ENCODE measurements at places on chromosomes 1 and 21.
A peak's percentile ranks its signal among the peaks of the same experiment; 100 is the strongest.

DNA sequence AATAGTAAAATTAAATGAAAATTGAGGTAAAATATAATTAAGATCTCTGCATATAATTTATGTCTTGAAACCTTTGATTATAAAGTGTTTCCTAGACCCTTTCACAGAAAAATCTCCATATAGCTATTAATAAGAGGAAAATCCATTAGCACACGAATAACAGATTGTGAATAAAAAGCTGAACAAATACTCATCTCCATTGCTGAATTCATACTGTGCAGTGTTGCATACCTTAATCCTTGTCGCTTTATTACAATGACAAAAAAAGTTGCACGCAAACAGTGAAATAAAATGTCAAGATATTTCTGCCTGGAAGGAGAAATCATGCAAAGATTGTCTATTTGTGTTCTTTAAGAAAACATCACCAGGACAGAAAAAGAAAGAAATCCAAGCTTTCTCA, 499.1 kb upstream of the TMPRSS15 start:
- no peak overlapping the region for H3K4me3 ChIP-seq
- DNase-seq, result no peak
- H3K27me3 ChIP-seq, result no peaks in the 10 kb centered on the region
- no peaks in the 10 kb centered on the region for H3K36me3 ChIP-seq

- no peaks in the 10 kb centered on the region for H3K36me3 ChIP-seq
- no peaks in the 10 kb centered on the region for H3K4me1 ChIP-seq
- DNase-seq, result no peak
Measured at GRCh38 chr1:147781056-147781471, 20.7 kb upstream of the GJA5 start.

DNA sequence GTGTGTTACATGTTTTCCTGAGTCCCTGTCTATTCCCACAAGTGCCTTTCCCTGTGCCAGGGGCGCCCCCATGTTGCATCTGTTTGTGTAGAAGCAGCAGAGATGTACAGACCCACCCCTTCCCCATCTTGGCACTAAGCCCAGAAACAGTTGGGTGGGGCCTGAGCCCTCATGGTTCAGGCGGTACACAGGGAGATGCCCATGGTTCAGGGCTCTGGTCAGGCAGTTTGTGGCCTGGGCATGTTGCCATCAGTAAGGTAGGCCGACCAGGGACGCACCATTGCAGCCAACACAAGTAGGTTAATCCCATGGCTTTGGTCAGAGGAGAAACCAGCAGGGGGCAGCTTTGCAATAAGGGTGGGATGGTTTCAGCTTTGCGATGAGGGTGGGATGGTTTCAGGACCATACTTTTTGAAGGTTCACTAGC, 914 bp upstream of the ADGRB2 start:
- H3K27ac ChIP-seq, result no peak overlapping the region
- peak overlapping the region; percentile 76 for H3K4me3 ChIP-seq
- no peak for DNase-seq
- peaks cover 34% of the 10 kb centered on the region for H3K4me1 ChIP-seq
- H3K36me3 ChIP-seq, result peaks cover 7% of the 10 kb centered on the region
- H3K27me3 ChIP-seq, result no peaks in the 10 kb centered on the region

GRCh38 chr1:93576346-93576745, 105.3 kb downstream of the BCAR3 start:
- DNase-seq, result no peak
- H3K36me3 ChIP-seq, result peaks cover 4% of the 10 kb centered on the region
- no peaks in the 10 kb centered on the region for H3K4me1 ChIP-seq
- no peaks in the 10 kb centered on the region for H3K27me3 ChIP-seq

DNA sequence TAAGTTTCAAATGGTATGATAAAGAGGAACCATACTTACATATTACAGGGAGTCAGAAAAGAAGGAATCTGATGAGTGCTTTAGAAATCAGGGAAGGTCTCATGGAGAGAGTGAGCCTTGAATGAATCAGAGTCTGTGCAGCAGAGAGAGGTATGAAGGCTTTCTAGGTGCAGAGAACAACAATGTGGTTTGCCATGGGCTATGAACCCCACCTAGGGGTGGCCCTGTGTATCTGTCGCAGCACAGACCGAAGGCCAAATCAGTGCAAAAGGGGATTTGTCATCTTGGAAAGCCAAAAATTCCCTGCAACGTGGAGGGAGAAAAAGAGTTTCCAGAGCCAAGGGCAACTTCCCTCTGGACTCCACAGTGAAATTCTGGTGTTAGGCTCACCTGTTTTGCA, 3.5 kb downstream of the PAPPA2 start:
- H3K27me3 ChIP-seq, result no peaks in the 10 kb centered on the region
- H3K27ac ChIP-seq, result no peak overlapping the region
- no peak for DNase-seq
- no peak overlapping the region for H3K4me3 ChIP-seq
- H3K36me3 ChIP-seq, result no peaks in the 10 kb centered on the region
- H3K4me1 ChIP-seq, result no peaks in the 10 kb centered on the region

Measured in central memory CD8-positive, alpha-beta T cell (primary cell).